ENCODE measurements at places on chromosomes 16 and 17.

DNA sequence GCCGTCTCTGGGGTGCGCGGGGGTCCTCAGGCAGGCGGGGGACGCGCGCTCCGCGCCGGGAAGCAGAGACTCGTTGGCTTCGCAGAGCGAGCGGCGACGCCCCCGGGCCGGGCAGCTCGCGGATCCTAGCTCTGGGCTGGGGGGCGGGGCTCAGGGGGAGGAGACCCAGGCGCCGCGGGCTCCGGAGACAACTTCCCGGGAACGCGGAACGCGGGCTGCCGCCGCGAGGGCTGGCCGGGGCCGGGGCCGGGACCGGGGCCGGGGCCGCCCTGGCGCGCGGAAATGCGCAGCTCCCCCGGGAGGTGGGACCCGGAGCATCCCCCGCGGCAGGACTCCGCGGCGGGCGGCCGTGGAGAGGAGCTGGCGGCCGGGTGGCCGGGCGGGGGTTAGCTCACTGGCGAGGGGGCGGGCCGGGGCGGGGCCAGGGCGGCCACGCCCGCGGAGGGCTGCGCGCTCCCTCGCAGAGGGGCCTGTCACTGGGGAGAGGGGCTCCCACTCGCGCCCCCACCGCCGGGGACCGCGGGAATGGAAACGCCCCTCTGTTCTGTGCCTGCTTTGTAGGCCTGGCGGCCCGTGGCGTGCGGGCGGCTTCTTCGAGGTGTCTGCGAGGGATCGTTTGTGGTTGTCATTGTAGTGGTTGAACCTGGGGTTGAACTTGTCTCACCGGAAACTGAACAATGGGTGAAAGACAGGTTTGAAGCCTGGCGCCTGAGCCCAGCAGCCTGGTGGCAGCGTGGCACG, at the start of gene GAS7:
TSS of gene GAS7 (minus strand) at position 98 of the 741 bp plus-strand sequence.
- peak; percentile 46 for DNase-seq

DNA sequence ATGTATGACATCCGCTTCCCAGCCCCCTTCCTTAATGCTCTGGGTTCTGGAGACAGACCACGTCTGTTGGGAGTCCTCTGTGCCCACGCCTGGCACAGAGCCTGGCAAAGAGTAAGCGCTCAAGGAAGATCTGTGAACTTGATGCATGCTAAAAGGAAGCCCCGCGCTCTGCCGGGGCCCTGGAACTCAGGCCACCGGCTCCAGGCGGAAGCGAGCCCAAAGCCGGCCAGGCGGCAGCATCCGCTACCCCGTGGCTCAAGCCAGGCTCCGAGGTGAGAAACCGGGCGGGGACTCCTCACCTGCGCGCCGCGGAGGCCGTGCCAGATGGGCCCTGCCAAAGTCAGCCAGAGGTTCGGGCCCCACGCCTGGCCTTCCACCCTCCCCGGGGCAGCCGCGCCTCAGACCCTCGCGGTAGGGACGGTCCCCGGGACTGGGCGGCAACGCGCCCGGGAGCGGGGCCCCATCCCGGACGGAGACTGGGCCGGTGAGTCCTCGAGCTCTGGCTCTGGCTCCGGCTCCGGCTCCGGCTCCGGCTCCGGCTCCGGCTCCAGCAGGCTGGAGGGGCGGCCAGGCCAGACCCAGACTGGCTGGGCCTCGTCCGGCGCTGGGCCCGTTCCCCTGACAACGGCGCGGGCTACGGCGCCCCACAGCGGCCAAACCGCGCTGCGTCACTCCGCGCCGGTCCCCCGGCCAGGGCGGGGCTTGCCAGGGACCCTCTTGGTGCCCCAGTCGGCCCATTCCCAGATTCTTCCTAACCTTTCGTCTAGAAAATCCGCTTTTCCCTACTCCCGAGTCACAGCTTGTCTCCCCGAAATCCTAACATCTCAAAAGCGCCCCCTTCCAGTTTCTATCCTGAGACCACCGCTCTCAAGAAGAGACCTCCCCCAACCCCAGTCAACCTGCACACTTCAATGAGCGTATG, at the start of gene ZDHHC1:
TSS of gene ZDHHC1 (minus strand) at position 606 of the 922 bp plus-strand sequence. CDS start 8,702 bp downstream, outside the sequence.
- peak; percentile 75 for DNase-seq

GRCh38 chr17:73592079-73592415, 52.2 kb downstream of the SDK2 start:
- DNase-seq = no peak

DNA sequence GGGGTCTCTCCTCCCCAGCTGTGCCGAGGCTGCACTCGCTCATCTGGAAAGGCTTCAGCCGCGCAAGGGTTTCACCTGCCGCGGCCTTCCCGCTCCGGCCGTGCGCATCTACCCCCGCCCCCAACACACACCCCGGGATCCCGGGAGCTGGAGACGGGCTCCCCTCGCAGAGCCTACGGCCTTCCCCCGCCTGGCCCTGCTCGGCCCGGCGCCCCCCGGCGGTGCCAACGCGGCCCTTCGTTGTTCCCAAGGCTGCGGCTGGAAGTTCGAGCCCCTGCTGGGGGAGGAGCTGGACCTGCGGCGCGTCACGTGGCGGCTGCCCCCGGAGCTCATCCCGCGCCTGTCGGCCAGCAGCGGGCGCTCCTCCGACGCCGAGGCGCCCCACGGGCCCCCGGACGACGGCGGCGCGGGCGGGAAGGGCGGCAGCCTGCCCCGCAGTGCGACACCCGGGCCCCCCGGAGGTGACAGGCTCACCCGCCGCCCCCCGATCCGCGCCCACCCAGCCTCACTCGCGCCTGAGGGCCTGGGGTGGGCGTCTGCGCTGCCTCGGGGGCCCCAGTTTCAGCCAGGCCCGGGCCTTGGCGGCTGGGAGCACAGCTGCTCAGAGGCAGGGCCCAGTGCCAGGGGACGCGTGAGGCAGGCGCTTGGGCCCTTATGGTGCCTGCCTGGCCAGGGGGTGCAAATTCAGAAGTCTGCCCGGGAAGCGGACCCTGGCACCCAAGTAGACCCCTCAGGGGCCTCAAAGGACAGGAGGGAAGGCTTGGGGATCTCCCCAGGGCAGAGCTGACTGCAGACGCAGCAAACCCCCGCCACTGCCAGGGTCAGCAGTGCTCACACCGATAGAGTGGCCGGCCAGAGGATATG, 11.2 kb downstream of the GALK1 start:
- DNase-seq = peak; percentile 82

GRCh38 chr16:89194340-89195311, 5.7 kb downstream of the SLC22A31 start:
- DNase-seq = no peak

GRCh38 chr17:35129154-35129972, 7.9 kb downstream of the FNDC8 start:
- DNase-seq = no peak

DNA sequence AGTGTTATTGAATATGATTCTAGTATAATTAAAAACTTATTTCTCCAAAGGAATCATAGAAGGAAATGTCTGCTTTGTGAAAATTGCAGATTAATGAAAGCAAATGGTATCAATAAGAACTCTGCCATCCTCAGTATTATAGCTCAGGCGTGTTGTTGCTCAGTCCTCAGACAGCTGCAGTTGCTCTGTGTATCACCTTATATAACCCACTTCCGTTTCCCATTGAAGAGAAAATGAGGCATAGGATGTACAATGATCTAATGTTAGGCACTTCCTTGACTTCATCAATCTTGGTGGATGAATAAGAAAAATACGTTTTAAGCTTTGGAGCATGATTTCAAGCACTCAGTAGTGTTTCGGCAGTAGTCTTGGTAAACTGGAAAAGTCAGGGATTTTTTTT, 14.1 kb downstream of the MFSD11 start:
- no peak for DNase-seq

DNA sequence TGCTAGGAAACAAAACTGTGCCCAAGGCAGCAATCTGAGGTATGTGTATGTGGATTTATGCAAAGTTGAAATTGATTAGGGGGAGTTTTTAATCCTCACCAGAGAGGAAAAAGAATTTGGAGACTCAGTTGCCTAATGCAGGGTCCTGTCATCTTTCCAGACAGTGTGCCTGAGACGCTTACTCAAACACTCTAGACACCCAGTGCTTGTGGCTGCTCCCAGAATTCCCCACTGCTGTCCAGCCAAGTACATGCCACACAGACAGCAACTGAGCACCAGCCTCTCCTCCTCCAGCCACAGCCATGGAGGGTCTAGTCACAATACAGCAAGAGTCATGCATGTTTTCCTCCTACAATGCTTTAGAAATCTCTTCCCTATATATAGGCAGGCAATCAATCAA, 118.1 kb downstream of the HIC1 start:
- DNase-seq = peak; percentile 73

DNA sequence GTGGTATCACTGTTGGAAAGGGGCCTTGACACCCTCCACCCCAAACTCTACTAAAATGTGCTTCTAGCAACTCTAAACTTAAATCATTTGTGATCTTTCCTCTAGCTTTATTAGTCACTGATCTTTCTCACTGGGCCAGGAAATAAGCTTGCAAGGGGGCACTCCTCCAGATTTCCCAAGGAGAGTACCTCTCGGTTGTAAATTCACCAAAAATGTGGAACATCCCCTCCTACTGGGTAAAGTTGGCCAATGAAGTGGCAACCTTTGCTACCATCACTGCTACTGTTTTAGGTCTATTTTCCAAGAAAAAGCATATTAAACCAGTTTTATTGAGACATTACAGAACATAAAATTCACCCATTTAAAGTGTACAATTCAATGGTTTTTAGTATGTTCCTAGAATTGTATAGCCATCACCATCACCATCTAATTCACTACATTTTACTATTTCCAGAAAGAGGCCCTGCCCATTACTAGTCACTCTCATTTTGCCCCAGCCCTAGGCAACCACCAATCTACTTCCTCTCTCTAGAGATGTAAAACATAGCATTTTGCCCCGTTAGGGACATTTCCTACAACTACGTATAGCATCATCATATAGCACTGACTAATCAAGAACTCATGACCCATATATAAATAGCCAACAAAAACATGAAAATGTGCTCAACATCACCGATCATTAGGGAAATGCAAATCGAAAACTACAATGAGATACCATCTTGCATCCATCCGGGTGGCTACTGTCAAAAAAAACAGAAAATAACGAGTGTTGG, 44.6 kb upstream of the ADCY9 start:
- no peak for DNase-seq

DNA sequence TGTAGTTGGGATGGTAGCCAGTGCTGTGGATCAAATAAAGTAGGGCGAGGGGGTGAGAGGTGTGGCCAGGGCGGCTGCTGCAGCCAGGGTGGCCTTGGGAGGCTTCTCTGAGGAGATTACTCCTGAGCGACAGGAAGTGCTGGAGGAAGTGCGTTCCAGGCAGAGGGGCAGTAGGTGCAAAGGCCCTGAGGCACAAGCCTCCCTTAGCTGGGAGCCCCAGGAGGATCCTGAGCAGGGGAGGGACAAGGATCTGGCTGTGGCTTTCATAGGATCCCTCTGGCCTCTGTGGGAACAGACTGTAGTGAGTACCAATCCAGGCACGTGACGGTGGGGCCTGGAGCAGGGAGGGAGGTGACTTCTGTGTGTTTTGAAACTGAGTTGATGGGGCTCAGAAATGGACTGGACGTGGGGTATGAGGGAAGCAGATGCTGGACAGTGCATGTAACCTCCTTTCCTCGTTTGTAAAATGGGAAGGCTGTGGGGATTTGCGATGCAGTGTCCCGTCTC, 2.8 kb downstream of the LLGL1 start:
- no peak for DNase-seq

- no peak for DNase-seq
These were observed 68.2 kb downstream of the VAT1L start for GRCh38 chr16:77856438-77857160.

DNA sequence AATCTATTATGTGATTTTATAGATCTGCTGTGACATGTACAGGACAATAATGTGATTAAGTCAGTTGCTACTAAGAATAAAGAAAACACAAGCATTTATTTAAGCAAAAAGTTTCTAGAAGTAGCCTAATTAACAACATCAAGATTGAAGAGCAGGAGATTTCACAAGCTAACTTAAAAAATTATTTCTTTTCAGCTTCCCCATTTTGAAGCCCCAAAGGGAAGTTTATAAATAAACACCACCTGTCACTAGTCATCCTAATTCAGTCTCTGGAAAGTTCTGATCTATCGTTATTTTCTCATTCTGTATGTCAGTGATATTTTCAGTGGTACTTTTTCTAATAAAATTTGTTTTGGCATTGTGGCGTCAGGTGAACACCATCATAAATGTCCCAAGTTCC, 8.3 kb downstream of the CAPNS2 start:
- DNase-seq = no peak

- DNase-seq = no peak
These were observed 91.9 kb downstream of the CRISPLD2 start for GRCh38 chr16:84911486-84912216.

DNA sequence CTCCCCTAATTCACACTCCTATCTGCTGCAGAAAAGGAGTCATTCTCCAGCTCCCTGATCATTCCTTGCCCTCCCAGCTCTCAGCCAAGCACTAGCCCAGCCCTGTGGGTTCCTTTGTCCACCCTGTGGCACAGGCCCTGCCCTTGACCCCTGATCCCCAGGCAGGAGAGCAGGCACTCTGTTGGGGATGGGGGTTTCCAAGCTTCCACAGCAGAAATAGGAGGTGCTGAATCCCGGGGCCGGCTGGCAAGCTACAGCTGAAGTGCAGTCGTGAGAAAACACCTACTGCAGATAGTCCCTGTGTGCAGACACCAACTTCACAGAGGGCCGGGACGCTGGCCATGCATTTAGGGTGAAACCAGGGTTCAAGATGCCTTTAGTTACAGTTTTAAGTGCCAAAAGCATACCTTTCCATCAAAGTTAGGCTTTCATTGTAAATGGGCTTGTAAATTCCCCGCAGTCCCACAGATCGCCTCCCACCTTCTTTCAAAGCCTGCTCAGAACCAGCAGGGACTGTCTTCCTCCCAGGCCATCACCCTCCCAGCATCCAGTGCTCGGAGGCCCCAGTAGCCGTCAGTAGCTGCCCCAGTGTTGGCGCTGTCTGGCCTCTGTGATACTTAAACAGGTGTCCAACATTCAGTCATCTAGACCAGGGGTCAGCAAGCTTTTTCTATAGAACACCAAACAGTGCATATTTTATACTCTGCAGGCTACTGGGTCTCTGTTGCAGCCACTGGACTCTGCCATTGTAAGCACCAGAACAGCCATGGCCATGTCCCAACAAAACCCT, 10.6 kb downstream of the CPSF4L start:
- no peak for DNase-seq

Measured in fibroblast of skin of scalp (primary cell).